ENCODE measurements at places on chromosomes 5 and 9. TPM values are rescaled to one million over a fixed set of nuclear protein-coding genes. Genes with fewer than 3 reads are reported as not detected.

DNA sequence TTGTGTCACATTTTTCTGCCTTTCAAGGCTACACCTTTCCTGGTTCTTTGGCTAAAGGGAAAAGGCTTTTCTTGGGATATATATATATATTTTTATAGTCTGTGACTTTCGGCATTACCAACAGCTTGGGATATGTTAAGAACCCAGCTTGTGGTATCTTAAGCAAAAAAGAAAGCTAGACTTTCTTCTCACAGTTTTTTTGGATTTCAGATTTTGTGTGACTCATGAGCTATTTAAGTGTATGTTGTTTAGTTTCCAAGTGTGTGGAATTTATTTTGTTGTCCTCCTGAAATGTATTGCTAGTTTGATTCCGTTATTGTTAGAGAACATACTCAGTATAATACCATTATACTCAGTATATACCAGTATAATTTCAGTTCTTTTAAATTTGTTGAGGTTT, 64.8 kb downstream of the ERCC6L2 start:
- no peak for DNase-seq

GRCh38 chr5:143582869-143583268, 179.4 kb upstream of the NR3C1 start:
- no peak for DNase-seq

- DNase-seq, result no peak
Observed at GRCh38 chr9:9950813-9951212, 662.0 kb downstream of the PTPRD start.

DNA sequence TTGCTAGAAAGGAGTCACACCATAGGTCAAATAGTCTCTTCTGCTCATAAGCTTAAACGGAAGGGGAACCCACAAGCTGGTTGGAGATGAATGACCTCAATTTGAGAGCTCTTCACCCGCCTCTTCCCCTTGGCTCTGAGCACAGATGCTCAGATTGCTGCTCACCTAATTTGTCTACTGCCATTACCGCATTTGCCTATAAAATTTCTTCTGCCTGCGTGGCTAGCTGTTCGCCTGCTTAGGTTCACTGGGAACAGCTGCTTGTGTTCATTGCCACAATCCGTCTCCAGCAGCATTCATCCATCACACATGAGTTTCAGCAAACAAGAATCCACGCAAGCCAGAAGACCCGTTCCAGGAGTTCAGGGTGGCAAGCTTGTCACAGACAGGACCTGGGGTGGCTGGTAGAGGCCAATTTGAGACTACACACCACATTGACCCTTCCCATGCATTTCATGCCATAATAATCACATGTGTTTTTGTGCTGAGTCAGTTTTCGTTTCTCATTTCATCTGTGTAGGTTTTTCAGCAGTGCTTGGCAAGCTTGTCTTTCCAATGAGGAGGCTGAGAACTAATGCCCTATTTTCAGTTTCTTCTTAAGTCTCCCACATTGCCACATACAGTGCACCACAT, 50.2 kb upstream of the DNAH5 start:
- no peak for DNase-seq

Gene FBXW2
- 51.5 TPM for total RNA-seq

DNA sequence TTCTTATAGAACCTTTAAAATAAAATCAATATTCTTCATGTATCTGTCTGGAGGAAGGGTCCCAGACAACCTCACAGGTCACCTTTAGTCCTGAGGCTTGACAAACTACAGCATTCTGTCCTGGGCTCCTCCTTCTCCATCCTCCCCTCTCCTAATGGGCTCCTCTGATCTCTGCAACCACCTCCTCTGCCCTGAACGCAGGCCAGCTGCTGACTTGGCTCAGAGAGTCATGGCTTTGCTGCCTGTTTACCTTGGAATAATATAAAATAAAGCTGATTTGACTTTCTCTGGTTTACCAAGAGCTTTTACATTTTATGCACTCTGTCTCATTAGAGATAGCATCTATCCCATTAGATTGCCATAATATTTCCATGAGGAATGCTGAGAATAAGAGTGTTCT, 159.4 kb downstream of the SEMA6A start:
- no peak for DNase-seq

DNA sequence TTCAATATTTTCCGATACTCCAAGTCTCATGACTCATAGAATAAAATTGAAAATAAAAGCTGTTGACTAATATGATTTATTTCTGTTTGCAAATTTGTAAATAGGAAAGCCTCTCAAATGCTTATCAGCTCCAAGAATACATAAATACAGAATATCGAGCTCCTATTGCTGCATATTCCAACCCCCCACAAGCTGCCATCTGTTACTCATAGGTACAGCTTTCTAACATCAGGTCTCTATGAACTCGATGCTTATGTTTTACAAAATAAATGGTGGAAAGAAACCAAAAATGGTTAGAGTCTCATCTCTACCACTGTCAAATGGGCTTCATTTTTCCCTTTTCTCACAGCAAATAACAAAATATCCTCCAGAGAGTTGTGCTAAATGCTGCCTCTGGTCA, 631.6 kb upstream of the CDH18 start:
- DNase-seq, result peak; percentile 54

- no peak for DNase-seq
Observed at GRCh38 chr9:83936523-83936922, 15.3 kb upstream of the KIF27 start.

- no peak for DNase-seq
Observed at GRCh38 chr9:109013679-109014607, 644 bp upstream of the CTNNAL1 start.

GRCh38 chr9:91419222-91420191, 4.1 kb downstream of the NFIL3 start:
- no peak for DNase-seq

Gene CACFD1
- 21.6 TPM for total RNA-seq

Gene IQGAP2
- total RNA-seq, result 10.4 TPM

DNA sequence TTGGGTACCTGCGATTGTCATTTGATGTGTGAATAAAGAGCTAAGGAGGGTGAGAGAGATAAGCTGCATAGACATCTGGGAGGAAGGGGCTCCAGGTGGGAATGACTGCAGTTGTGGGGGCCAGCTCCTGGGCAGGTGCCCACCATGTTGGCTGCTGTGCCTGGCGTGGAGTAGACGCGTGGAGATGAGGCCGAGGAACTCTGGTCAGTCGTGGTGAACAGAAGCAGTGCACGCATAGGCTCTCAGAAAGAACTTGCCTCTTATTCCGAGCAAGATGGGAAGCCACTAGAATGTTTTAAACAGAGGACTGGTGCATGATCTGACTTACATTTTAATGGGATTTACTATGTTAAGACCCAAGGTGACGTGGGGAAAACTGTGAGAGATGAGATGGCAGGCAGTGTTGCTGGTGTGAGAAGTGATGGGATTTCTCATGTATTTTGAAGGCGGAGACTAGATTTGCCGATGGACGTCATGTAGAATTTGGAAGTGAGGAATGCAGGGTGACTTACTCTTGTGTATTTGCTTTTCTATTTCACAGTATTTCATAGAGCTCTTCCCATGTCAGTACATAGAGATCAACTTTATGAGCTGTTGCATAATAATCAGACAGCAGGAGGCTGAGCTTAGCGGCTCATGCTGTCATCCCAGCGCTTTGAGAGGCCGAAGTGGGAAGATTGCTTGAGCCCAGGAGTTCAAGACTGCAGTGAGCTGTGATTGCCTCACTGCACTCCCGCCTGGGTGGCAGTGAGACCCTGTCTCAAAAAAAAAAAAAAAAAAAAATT, 71.1 kb downstream of the EHMT1 start:
- DNase-seq, result no peak

GRCh38 chr5:139158791-139159190, 39.4 kb downstream of the SIL1 start:
- no peak for DNase-seq

GRCh38 chr5:128681096-128681495, 143.1 kb upstream of the FBN2 start:
- no peak for DNase-seq

GRCh38 chr9:126436545-126437267, 110.1 kb downstream of the MVB12B start:
- DNase-seq, result no peak

- no peak for DNase-seq
Observed at GRCh38 chr5:163385271-163385670, 52.1 kb upstream of the CCNG1 start.

Gene SHOC1
- not detected for total RNA-seq

DNA sequence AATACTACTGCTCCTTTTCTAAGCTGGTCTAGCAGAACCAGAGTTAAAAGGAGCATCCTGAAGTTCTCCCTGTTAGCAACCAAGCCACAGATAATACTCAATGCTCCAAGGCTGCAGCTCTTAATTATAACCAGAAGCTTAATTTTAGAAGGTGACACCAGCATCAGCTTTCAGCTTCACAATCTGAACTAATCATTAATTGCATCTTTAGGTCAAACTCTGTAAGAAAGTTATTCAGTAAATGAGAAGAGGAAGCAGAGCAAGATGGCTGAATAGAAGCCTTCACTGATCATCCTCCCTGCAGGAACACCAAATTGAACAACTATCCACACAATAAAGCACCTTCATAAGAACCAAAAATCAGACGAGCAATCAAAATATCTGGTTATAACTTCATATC, 38.5 kb downstream of the APBA1 start:
- no peak for DNase-seq

DNA sequence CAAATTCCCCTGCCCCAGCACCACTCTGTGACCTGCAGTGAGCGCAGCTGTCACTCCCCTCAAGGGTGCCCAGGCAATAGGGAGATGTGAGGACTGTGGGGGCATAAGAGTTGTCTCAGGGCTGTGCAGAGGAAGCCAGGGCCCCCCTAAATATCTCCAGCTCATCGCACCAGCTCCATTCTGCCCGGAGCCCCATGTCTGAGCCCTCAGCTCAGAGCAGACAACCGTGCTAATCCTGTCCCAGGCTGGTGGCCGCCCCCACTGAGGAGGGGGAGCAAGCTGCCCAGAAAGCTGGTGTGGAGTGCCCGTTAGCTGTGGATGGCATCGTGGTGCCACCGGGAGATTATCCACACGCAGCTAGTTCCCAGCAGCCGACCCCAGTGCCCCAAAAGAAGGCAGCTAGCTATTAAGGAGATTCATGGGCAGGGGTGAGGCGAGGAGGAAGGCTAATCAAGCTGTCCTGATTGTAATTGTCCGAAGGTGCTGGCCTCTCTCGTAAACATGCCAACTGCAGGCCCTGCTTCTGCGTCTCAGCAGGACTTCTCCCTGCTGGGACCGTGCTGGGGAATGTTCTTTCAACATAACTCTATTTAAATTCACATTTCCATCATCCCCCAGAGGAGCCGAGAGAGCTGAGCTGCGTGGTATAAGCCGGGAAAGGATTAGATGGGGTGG, 17.0 kb upstream of the FIBCD1 start:
- no peak for DNase-seq

Gene NIM1K
- total RNA-seq, result 6.3 TPM

GRCh38 chr5:155069961-155070360, 56.4 kb downstream of the KIF4B start:
- DNase-seq, result no peak

GRCh38 chr5:54702470-54702869, 184.9 kb downstream of the SNX18 start:
- no peak for DNase-seq

Gene TRPM6
- total RNA-seq, result 3.0 TPM

GRCh38 chr9:135095470-135096407, 8.3 kb downstream of the OLFM1 start:
- DNase-seq, result no peak

Gene PCDH1
- 27.4 TPM for total RNA-seq

Gene PDE8B
- 6.4 TPM for total RNA-seq

DNA sequence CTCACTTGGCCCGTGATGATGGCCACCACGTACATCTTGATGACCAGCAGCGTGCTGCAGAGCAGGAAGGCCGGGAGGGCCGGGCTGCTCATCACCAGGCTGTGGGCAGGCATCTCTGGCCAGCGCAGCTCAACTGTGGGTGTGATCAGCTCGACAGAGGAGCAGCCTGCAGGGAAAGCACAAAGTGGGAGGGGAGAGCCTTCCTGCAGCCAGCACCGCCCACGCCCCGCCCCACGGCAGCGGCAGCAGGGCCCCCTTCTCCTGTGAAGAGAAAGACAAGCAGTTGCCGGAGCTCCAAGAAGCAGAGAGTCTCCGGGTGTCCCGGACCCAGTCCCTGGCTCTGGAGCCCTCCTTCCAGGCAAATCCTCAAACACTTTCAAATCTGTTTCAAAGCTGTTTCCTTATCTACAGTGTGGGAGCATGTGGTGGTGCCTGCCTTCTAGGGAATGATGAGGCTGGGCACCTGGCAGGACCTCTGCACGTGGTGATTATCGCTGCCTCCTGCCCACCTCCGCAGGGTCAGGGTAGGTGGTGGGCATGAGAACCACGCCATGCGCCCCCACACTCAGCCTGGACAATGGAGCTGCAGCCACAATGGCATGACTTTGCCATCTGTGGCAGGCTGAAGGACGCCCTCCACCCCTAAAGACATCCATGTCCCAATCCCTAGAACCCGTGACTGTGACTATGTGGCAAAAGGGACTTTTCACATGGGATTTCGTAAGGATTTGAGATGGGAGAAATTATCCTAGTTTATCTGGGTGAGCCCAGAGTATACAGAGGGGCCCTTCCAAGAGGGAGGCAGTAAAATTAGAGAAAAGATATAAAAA, at the start of gene PTGES:
PTGES (minus strand) TSS at position 143 of the 830 bp plus-strand sequence; CDS start at position 113, 30 bp downstream.
- DNase-seq, result peak; percentile 48

GRCh38 chr9:119280740-119281485, 88.3 kb downstream of the BRINP1 start:
- DNase-seq, result no peak

GRCh38 chr5:116771466-116772151, 197.0 kb upstream of the SEMA6A start:
- DNase-seq, result no peak

Gene NTRK2
- 159 TPM for total RNA-seq

DNA sequence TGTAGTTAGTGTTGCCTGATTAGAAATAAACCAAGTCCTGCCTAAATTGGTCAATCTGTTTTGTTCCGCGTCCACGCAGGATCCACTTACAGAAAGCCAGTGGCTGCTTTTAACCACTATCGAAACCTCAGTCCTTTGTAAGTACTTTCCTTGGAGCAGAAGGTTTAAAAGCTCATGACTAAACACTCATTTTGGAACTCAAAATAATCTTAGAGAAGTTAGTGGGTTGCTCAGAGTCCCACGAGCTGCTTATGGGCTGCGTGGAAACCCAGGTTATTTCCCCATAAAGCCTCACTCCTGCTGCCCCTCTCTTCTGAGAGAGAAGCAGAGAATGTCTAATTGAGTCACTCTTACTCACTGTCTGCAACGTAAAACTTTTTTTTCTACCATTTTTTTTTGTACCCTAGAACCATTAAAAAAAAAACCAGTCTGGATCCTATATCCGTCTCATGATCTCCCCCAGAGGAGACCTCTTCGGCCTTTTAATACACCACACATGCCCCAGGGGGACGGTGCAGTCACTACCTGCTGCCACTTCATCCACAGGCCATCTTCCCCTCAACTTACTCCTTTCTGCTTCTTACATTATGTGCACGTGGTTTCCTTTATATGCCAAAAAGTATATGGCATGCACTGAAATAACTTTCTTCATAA, 7.6 kb downstream of the BASP1 start:
- no peak for DNase-seq

GRCh38 chr5:72722792-72723452, 93.5 kb upstream of the TNPO1 start:
- no peak for DNase-seq

Gene UBAP1
- 19.6 TPM for total RNA-seq

Gene GABRA6
- 4.4 TPM for total RNA-seq
